ENCODE measurements at places on chromosomes 1 and 21. TPM values are rescaled to one million over a fixed set of nuclear protein-coding genes. Genes with fewer than 3 reads are reported as not detected.

GRCh38 chr1:165645654-165646366 is 14.8 kb downstream of the MGST3 start:
- no peak overlapping the region for H3K4me3 ChIP-seq
- H3K4me1 ChIP-seq, result no peaks in the 10 kb centered on the region
- H3K36me3 ChIP-seq, result no peaks in the 10 kb centered on the region
- H3K27me3 ChIP-seq, result no peaks in the 10 kb centered on the region
- no peak overlapping the region for H3K27ac ChIP-seq
- no peak for DNase-seq

DNA sequence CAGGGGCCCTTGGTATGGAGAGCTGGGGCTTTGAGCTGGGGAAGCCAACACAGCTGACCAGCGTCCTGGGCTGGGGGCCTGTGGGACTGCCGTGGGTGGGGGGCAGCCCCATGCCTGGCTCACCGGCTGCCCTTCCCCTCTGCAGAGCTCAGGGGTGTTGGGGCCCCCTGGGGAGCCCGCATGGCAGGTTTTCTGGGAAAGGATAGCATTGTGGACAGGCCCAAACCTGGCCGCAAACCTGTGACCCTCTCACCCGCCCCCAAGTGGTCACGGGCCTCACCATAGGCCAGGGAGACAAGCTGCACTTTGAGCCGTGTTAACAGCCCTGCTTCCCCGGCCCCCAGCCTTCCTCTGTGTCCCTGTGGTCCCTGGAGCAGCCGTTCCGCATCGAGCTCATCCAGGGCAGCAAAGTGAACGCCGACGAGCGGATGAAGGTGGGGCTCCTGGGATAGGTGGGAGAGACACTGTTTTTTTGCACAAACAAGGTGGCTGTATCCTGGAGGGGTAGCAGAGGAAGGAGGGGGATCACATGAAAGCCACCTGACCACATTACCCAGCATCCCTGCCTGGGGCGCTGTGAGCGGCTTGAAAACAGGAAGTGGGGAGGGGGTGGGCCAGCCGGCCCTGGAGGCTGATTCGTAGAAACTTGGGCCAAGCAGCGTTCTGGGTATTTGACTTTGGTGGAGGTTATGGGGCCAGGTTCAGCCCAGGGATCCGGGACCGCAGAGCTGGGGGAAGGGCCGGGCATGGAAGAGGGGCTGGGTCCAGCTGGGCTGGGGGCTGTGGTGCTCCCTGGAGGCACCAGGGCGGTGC is 65.9 kb downstream of the PIK3CD start:
- H3K4me3 ChIP-seq, result no peak overlapping the region
- no peaks in the 10 kb centered on the region for H3K36me3 ChIP-seq
- H3K4me1 ChIP-seq, result no peaks in the 10 kb centered on the region
- no peaks in the 10 kb centered on the region for H3K27me3 ChIP-seq

GRCh38 chr1:32962248-32962896 is 2.2 kb downstream of the RNF19B start:
- DNase-seq, result no peak
- H3K36me3 ChIP-seq, result no peaks in the 10 kb centered on the region
- peak overlapping the region; percentile 96 for H3K4me3 ChIP-seq
- H3K4me1 ChIP-seq, result peaks cover 13% of the 10 kb centered on the region
- peaks cover 16% of the 10 kb centered on the region for H3K27me3 ChIP-seq

DNA sequence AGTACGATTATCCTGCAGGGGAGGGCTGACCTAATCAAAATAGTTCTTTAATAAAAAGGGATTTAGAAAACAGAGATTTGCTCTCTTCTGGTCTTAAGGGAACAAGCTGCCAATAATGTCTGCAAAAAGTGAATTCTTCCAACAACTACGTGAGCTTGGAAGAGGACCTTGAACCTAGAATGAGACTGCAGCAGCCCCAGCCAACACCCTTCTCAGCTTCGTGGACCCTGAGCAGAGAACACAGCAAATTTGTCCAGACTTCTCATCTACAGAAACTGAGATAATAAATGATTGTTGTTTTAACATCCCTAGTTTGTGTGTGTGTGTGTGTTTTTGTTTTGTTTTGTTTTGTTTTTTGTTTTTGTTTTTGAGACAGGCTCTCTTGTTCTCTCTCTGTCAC is 309.4 kb downstream of the GRIK1 start:
- H3K4me1 ChIP-seq, result peaks cover 4% of the 10 kb centered on the region
- H3K27me3 ChIP-seq, result no peaks in the 10 kb centered on the region
- H3K4me3 ChIP-seq, result no peak overlapping the region
- H3K36me3 ChIP-seq, result no peaks in the 10 kb centered on the region
- no peak overlapping the region for H3K27ac ChIP-seq

DNA sequence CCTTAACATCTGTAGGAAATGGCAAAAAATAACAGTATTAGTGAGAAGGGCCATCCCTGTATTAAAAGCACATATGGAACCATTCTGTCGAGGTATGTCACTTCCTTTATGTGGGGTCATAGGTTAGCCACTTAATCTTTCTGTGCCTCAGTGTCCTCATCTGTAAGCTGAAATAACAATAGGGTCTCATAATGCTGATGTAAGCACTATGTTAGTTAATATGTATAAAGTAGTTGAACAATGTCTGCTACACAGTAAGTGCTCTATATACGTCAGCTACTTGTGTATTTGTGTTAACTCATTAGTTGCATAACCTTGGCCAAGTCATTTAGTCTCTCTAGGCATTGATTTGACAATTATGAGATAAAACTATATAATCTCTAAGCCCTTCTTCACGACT is 11.8 kb downstream of the PLPPR5 start:
- no peaks in the 10 kb centered on the region for H3K27me3 ChIP-seq
- DNase-seq, result no peak
- no peaks in the 10 kb centered on the region for H3K4me1 ChIP-seq
- no peak overlapping the region for H3K27ac ChIP-seq
- H3K36me3 ChIP-seq, result no peaks in the 10 kb centered on the region

- H3K4me1 ChIP-seq, result no peaks in the 10 kb centered on the region
- no peaks in the 10 kb centered on the region for H3K27me3 ChIP-seq
- H3K27ac ChIP-seq, result no peak overlapping the region
- H3K4me3 ChIP-seq, result no peak overlapping the region
These were observed 7.7 kb downstream of the UBR4 start for GRCh38 chr1:19202396-19202795.

DNA sequence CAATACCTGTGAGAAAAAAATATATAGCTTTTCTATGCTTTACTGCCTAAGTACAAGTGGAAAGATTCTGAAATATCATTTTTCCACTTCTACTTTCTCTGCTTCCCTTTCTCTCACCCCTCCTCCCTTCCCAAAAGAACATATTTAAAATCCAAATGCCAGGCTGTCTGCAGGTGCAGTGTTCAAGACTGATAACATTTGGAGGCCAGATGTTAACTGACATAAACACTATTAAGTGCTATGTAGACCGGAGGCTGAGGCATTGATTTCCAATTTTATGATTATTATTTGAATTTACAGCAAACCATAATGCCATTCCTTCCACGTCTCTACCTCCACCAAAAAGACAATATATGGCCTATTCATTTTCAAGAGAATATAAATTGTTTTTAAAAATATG is 296.9 kb upstream of the SGIP1 start:
- no peaks in the 10 kb centered on the region for H3K36me3 ChIP-seq
- H3K4me1 ChIP-seq, result no peaks in the 10 kb centered on the region
- no peak for DNase-seq
- H3K27me3 ChIP-seq, result peaks cover 6% of the 10 kb centered on the region
- no peak overlapping the region for H3K27ac ChIP-seq
- H3K4me3 ChIP-seq, result no peak overlapping the region

GRCh38 chr1:196608390-196609369 is at the start of gene KCNT2:
TSS of gene KCNT2 (minus strand) at chr1:196608440. CDS start at chr1:196608309, 131 bp downstream.
- DNase-seq, result peak; percentile 97
- no peaks in the 10 kb centered on the region for H3K36me3 ChIP-seq
- H3K4me1 ChIP-seq, result peaks cover 27% of the 10 kb centered on the region
- no peaks in the 10 kb centered on the region for H3K27me3 ChIP-seq
- H3K4me3 ChIP-seq, result peak within 1 kb of the TSS; percentile 91

- DNase-seq, result no peak
- no peak overlapping the region for H3K4me3 ChIP-seq
- H3K27ac ChIP-seq, result no peak overlapping the region
- no peaks in the 10 kb centered on the region for H3K27me3 ChIP-seq
- H3K4me1 ChIP-seq, result peaks cover 30% of the 10 kb centered on the region
These were observed 92.5 kb downstream of the GALNT2 start for GRCh38 chr1:230159580-230159979.

DNA sequence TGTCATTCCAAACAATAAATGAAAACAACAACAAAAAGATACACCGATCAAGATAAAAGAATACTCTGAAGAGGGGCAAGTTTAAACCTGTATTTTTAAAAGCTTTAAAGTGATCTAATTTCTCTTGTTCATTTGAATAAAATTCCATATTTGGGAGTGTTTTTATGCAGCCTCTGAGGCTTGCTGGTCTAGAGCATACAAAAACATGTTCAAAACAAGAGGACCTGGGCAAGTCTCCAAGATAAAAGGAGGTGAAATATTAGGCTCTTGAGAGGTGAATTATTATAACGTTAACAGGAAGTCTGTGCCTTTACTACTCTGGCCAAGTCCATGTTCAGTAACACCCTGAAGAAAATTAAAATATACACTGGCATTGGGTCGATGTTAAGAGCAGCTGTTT is 20.1 kb downstream of the URB1 start:
- no peaks in the 10 kb centered on the region for H3K4me1 ChIP-seq
- peaks cover 7% of the 10 kb centered on the region for H3K36me3 ChIP-seq
- no peak for DNase-seq
- H3K4me3 ChIP-seq, result no peak overlapping the region

GRCh38 chr21:30434033-30434631 is 4.1 kb downstream of the KRTAP13-4 start:
- DNase-seq, result peak; percentile 56
- no peak overlapping the region for H3K4me3 ChIP-seq
- no peak overlapping the region for H3K27ac ChIP-seq
- no peaks in the 10 kb centered on the region for H3K4me1 ChIP-seq
- H3K36me3 ChIP-seq, result no peaks in the 10 kb centered on the region

GRCh38 chr1:86714159-86714558 is 9.8 kb downstream of the SH3GLB1 start:
- H3K4me3 ChIP-seq, result no peak overlapping the region
- H3K27me3 ChIP-seq, result no peaks in the 10 kb centered on the region
- no peaks in the 10 kb centered on the region for H3K36me3 ChIP-seq
- no peak for DNase-seq
- no peak overlapping the region for H3K27ac ChIP-seq

DNA sequence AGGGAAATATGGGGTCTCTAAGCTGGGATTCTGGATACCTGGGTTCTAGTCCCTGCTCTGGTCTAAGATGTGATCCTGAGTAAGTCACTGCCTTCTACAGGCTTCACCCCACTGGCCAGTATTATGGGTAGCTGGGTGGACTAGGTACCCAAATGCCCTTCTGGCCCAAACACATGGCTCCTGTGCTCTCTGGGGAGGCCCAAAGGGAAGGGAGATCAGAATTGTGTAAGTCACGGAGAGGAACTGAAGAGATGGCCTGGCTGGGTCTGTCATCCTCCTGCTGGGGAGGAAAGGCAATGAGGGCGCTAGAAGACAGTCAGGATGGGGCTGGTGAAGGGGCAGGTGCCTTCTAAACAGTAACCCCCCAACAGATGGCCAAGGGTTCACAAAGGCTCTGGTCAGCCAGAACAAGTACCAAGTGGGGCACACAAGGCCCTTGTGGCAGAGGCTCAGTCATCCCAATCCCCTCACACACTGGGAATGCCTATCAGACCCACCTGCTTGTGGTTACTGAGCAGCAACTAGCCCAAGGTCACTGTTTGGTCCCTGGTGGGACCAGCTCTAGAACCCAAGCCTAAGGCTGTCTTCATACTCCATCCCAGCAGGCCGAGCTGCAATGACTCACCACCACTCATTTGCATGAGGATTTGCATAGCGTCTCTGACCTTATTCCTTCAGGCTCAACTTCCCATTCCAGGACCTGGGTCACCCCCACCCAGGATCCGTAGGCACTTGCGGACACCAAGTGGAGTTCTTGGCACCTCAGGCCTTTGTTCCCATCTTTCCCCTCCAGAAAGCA is 9.2 kb downstream of the MEF2D start:
- no peak overlapping the region for H3K27ac ChIP-seq
- peaks cover 47% of the 10 kb centered on the region for H3K4me1 ChIP-seq
- H3K27me3 ChIP-seq, result no peaks in the 10 kb centered on the region

- no peak overlapping the region for H3K4me3 ChIP-seq
- no peak for DNase-seq
- no peaks in the 10 kb centered on the region for H3K27me3 ChIP-seq
These were observed 10.8 kb downstream of the INAVA start for GRCh38 chr1:200905411-200906052.

Gene CCT3
- total RNA-seq, result 523 TPM

Gene WDR26
- total RNA-seq, result 52.1 TPM

Gene ANKRD65
- 0.15 TPM for total RNA-seq

Gene SNX7
- total RNA-seq, result 33.9 TPM

Gene TSSK3
- not detected for total RNA-seq

Gene PRKACB
- 28.9 TPM for total RNA-seq

Gene RHBDL2
- total RNA-seq, result 1.1 TPM

Gene CLCA4
- not detected for total RNA-seq

Measured in neural progenitor cell (in vitro differentiated cells).